ENCODE measurements at places on chromosomes 4 and X.

- DNase-seq: no peak
These were observed 507.1 kb downstream of the CENPC start for GRCh38 chr4:67038228-67038566.

DNA sequence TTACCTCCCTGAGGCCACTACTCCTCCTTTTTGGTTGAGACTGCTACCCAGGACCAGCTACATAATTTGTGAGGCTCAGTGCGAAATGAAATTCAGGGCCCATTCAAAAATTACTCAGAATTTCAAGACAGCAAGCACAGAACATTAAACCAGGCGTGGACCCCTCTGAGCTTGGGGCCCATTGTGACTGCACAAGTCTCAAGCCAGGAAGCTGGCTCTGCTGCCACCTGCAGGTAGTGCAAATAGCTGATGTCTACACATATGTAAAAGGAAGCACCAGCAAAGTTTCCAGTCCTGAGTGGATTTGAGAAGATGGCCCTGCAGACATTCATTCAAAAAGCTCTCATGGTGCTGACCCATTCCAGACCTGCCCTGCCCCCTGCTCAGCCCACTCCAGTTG, 213.4 kb upstream of the LNX1 start:
- no peak for DNase-seq

- no peak for DNase-seq
These were observed 73.0 kb upstream of the HPGD start for GRCh38 chr4:174595141-174595929.

DNA sequence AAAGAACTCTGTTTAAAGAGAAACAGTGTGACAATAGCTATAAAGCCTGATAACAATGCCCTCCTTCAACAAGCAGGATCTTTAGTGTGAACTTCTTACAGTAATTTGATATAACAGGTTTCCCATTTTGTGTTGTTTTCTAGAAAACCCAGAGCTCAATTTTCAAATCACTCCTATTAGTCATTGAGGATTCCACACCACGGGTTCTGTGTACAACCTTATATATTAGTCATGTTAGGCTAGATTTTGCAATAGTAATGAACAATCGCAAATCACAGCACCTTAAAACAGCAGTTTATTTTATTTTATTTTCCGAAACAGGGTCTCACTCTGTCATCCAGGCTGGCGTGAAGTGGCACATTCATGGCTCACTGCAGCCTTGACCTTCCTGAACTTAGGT, 1020.9 kb upstream of the INTU start:
- no peak for DNase-seq

DNA sequence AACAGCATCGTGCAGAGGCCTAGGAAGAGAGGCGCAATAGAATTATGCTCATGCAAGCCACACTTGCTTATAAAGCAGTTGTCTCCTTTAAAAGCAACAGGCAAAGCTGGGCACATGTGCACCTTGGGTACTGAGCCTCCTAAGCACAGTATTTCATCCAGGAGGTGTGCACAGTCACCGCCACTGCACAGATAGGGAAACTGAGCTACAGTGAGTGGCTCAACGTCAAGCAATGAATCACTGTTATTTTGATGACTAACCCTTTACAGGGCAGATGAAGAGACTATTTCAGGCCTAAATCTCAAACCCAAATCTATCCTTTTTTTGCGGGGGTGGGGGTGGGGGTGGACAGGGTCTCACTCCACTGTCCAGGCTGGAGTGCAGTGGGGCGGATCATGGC, 42.3 kb downstream of the BCOR start:
- DNase-seq: no peak

- no peak for DNase-seq
These were observed 19.2 kb downstream of the PPP3CA start for GRCh38 chr4:101328063-101328602.

DNA sequence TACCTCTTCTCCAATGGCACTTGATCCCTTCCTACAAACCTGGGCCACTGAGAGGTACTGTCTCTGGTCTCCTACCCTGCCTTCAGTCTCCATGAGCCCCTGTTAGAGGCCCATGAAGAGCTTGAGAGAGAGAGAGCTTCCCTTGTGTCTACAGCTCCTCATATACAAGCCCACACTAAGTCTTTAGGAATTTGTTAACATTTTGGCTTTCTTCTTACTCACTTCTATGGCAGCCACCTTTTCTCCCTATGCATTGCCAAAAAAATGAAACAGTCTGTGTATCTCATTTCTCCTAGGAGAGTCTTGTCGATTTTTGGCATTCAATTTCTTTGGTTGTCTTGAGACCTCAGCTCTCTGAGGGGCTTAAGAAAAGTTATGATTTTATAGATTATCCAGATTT, 90.9 kb upstream of the LNX1 start:
- no peak for DNase-seq

GRCh38 chrX:45063319-45064095, 137.2 kb downstream of the DIPK2B start:
- DNase-seq: no peak

GRCh38 chrX:40543661-40544328, 37.0 kb upstream of the ATP6AP2 start:
- no peak for DNase-seq

- no peak for DNase-seq
These were observed 85.7 kb downstream of the MFAP3L start for GRCh38 chr4:169940460-169940859.

- DNase-seq: no peak
These were observed 697.5 kb upstream of the GNPDA2 start for GRCh38 chr4:45423896-45424295.

DNA sequence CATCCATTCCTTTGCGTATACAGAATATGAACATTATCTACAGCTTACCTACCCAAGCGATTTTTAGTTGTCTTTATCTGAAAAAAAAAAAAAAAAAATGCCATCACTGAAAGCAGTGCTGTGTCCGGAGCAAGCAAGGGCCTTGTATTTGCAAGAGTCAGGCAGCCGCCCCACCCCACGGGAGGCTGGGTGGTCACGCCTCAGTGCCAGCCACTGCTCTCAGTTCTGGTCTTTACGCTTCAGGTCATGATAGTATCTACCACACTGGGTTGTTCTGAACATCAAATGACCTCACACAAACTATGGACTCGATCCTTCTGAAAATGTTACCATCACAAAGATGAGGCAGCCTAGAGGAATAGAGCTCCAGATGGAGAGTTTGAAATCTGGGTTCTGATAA, 62.7 kb upstream of the HELT start:
- no peak for DNase-seq

GRCh38 chr4:67926485-67926884, 36.8 kb downstream of the TMPRSS11A start:
- no peak for DNase-seq

- DNase-seq: no peak
These were observed 180.7 kb downstream of the GASK1B start for GRCh38 chr4:157992038-157992705.

DNA sequence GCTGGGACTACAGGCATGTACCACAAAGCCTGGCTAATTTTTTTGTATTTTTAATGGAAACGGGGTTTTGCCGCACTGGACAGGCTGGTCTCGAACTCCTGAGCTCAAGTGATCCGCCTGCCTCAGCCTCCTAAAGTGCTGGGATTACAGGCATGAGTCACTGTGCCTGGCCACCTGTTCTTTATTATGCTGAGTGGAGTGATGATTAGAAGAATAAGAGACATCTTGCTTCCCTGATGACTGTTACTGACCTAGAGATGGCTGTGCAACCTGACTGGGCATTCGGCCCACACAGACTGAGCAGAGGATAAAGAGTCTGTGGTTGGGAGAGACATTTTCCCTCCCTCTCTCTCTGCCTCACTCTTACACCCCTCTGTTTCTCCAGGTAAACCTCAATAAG, 56.7 kb downstream of the SPINK2 start:
- no peak for DNase-seq

GRCh38 chr4:7970361-7970946, 30.8 kb upstream of the AFAP1 start:
- DNase-seq: no peak

DNA sequence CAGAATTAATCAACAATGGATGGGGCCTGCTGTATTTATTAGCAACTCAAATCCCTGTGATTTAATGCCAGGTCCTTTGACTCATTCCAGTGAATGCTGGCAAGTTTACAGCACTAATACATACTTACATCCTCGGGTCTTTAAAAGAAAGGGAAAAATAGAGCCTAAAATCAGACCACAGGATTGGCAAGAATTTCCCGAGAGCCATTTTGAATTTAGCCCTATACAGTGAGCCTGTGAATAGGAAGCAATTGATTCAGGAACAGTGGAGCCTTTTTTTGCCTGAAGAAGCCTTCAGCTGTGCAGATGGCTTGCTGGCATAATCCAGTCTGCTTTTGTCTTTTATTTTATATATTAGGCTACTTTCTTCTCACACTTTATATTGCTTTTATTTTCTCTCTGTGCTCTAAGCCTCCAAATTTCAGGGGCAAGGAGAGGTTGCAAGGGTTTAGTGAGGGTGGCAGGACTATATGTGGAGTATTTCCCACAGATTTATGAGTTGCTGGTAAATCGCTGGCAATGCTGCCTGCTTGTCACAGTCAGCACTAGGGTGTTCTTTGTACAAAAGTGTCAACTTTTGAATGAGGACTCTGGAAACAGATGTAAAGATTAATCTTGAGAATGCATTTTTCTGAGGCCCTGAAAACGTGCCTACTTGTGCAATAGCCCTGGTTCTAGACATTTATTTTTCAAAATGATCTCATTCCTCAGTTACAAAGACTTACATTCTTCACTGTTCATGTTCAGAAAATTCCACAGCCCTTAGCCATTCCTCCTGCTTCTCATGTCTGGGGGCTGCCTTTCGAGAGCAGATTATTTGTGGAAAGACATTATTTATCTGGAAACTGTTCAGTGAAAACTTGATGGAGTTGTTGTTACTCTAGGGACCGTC, 303.5 kb downstream of the SPRY1 start:
- no peak for DNase-seq

DNA sequence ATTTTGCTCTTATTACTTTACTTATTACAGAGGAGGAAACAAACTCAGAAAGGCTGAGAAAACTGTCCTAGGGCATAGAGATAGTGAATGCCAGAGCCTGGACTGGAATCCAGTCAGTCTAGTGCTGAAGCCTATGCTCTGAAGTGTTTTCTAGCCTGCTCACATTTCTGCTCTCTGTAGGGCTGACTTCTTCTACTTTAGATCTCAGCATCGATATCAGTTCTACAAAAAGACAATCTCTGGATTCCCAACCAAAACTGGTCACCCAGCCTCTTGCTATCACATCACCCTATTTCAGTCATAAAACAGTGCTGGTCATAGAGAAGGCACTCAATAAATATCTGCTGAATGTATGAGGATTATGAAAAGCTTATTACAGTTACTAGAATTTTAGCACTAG, 87.2 kb downstream of the FAM13A start:
- no peak for DNase-seq

DNA sequence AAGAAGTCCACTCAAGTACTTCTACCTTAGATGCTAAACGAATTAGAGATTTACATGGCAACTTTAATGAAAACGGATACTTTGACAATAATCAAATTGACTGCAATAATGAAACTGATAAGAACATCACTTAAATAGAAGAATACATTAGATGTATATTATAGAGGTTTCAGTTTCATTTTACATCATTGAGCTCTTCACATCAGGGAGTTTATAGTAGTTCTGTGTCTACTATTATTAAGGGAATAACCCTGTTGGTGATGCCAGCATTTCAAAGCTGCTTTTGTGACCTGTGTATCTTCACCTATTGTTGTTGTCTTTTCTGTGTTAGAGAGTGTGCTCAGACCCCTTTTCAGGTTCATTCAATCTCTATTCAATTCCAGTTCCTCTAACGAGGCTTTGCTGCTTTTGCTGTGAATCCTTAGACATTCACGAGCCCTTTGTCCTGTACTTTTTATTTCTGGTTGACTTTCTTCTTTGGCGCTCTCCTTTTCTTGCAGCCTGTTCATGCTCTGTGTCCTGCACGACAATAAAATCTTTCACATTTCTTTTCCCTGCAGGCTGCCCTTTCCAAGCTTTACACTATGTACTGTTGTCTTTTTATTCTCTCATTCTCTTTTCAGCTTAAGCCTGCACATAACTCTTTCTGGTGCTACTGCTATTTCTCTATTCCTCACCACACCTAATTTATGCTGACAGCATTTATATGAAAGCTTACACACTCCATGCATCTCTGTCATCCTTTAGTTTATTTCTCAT, 232.1 kb downstream of the CPE start:
- DNase-seq: no peak

- DNase-seq: no peak
These were observed 150.6 kb upstream of the VCX3A start for GRCh38 chrX:6685489-6685888.

DNA sequence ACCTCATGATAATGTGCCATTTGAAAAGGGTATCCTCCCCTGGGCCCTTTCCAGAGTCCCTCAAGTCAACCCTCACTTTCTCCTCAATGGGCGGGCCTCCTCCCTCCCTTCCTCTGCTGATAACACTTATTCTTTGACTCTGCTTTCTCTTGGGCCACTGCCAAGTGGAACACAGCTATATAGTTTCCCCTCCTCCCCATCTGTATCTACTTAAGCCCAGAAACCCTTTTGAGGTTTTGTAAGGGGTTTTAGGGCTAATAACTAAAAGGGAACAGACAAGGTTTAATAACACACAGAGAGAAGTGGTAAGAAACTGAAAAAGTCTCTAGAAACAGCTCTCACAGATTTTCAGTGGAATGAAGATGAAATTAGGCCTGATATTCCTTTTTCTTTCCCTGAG, 116.7 kb downstream of the GPC3 start:
- no peak for DNase-seq

- DNase-seq: no peak
These were observed 63.4 kb downstream of the RASL11B start for GRCh38 chr4:52925531-52925968.

GRCh38 chr4:149914119-149915115, 98.8 kb upstream of the IQCM start:
- DNase-seq: no peak

GRCh38 chr4:152680988-152681603, 1.3 kb upstream of the TMEM154 start:
- no peak for DNase-seq

DNA sequence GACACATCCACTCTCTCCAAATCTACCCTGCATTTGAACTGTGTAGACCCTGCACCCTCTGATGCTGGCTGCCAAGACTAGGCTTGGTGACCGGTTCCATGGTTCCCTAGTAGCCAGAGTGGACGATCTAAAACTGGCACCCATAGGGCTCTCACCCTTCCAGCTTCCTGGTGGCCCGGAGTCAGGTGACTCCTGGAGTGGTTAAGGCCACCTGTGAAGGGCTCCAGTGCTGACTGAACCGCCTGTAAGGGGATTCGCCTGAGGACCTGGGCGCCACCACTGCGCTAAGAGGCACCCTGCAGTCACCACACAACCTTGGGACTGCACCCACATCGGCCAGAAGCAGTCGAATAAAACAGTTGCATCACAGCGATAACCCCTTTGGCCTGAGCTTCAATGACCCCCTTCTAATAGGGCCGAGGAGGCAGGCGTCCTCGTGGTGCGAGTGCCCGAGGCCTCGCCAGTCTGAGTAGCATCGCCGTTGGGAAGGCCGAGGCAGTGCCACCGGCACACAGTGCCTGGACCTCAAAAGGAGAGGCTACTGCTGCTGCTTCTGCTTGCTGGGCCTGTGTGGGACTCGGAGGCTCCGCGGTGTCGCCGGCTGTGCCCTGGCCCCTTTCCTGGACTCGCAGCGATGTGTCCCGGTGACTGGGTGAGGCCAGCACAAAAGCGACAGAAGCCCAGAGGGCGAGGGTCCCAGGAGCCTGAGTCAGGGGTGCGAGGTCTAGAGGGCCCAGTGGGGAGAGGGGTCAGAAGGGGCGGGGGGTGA, 6.5 kb downstream of the HMX1 start:
- DNase-seq: no peak

All from cerebellar nuclear complex (tissue), 1 donor.